CD4-positive, alpha-beta T cell (primary cell): ENCODE measurements at places on chromosomes 5 and 9.

DNA sequence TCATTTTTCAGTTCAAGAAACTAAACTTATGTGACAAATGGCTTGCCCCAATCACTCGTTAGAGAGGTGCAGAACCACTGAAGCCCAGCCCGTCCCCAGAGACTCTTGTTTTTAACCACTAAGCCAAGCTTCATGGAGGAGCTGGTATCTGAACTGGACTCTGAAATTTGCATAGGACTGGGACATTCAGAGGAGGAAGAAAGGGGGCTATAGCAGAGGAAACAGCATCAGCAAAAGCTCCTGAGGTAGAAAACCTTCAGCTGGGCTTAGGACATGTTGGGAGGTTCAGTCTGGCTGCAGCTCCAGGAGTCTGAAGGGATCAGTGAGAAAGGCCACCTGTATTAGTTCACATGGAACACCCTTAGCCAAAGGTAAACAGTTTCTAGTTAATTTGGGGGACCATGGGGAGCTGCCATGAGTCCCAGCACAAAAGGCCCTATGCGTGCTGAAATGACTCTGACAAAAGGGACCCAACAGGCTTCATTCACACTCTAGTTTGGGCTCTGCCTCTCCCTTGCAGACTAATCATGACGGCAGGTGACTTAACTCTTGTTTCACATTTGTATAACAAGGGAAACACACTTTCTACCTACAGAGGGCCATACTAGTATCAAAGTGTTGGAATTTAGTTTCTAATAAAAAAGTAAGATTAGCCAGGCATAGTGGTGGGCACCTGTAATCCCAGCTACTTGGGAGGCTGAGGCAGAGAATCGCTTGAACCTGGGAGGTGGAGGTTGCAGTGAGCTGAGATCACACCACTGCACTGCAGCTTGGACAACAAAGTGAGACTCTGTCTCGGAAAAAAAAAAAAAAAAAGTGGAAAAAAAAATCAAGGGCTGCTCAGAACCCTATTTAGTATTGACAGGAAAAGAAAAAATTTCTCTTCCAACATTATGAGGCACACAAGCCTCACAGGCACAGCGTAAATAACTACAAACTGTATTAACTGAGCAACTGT, 10.2 kb downstream of the FBXO10 start:
- no peak for DNase-seq

- no peak for DNase-seq
Observed at GRCh38 chr9:91817493-91818224, 132.4 kb downstream of the ROR2 start.

GRCh38 chr5:68316469-68316868, 100.9 kb downstream of the PIK3R1 start:
- DNase-seq, result no peak

- no peak for DNase-seq
Observed at GRCh38 chr9:125897481-125897880, 150.3 kb downstream of the PBX3 start.

- DNase-seq, result no peak
Observed at GRCh38 chr5:167634432-167634831, 657.0 kb upstream of the WWC1 start.

DNA sequence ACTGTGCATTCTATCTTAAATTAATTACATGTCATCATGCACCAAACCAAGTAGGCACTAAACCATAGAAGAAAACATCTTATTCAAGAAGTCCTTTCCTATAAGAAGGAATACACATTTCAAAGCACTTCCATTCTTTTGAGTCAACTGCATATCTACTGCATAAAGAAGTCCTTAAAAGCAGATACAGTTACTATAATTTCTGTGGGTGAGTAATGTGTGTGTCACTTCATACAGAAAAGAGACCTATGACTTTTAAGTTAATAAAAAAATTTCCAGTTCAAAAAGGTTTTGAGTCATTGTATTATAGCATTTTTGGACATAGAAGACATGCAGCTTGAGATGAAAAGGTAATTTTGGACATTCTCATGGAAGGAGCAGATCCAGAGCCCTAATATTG, 125.0 kb downstream of the DTWD2 start:
- no peak for DNase-seq

GRCh38 chr9:3515405-3515804, 10.4 kb downstream of the RFX3 start:
- DNase-seq, result no peak
